ENCODE measurements at places on chromosomes 16 and 17. TPM values are rescaled to one million over a fixed set of nuclear protein-coding genes. Genes with fewer than 3 reads are reported as not detected.

The DHRS7C gene
- not detected for total RNA-seq

The CDK3 gene
- total RNA-seq = 7.4 TPM

The MFSD6L gene
- total RNA-seq = 2.6 TPM

GRCh38 chr16:72517154-72517553, 345.2 kb upstream of the PMFBP1 start:
- H3K36me3 ChIP-seq = peaks cover under 1% of the 10 kb centered on the region
- no peak overlapping the region for H3K4me3 ChIP-seq
- no peaks in the 10 kb centered on the region for H3K4me1 ChIP-seq
- H3K27ac ChIP-seq = no peak overlapping the region
- no peaks in the 10 kb centered on the region for H3K27me3 ChIP-seq
- no peak for DNase-seq

The STH gene
- total RNA-seq = not detected

The TSPAN10 gene
- total RNA-seq = 0.96 TPM

All from H1 (cell line).